ENCODE measurements at places on chromosomes 11 and 22. TPM values are rescaled to one million over a fixed set of nuclear protein-coding genes. Genes with fewer than 3 reads are reported as not detected.
A peak's percentile ranks its signal among the peaks of the same experiment; 100 is the strongest.

Gene NRGN
- total RNA-seq = 0.96 TPM

Gene KLHL35
- not detected for total RNA-seq

Gene TRIM49
- total RNA-seq = not detected

Gene NAALAD2
- total RNA-seq = 0.55 TPM

- DNase-seq = no peak
These were observed 7.0 kb upstream of the TM7SF2 start for GRCh38 chr11:65104628-65105027.

DNA sequence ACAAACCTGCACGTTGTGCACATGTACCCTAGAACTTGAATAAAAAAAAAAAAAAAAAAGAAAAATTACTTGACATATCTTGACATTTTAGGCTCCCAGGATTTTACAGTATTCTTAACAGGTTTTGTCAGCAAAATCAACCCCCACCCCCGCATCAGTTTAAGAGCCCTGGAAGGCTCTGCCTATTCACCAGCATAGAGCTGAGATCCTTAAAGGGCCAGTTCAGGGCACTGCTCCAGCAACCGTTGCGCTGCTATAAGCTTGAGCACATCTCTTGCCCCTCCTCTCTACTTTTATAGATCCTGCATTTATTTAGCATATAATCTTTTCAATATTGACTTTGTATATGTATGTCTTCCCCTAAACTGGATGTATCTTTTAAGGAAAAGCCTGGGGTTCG, 697 bp upstream of the PAFAH1B2 start:
- peak; percentile 58 for DNase-seq

DNA sequence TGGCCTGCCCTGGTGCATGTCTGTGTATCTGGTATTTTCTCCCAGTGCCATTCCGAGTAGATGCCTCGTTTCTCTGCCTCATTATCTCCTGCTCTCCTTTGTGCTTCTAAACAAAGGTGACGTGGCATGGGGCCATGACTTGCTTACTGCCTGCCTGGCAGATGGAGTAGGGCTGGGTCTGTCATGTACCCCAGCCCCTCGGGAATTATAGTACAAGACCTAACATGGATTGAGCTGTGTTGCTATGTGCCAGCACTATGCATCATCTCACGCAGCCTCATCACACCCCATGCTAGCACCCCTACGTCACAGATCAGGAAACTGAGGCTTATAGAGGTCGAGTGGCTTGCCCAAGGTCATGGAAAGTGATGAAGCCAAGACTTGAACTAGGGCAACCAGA, 88.1 kb downstream of the GALNT18 start:
- DNase-seq = no peak

GRCh38 chr11:118224511-118225188, at the start of gene JAML:
Gene JAML, minus strand, starts transcription at chr11:118225011. Its CDS starts 10,145 bp downstream, at chr11:118214866.
- peak; percentile 60 for DNase-seq

DNA sequence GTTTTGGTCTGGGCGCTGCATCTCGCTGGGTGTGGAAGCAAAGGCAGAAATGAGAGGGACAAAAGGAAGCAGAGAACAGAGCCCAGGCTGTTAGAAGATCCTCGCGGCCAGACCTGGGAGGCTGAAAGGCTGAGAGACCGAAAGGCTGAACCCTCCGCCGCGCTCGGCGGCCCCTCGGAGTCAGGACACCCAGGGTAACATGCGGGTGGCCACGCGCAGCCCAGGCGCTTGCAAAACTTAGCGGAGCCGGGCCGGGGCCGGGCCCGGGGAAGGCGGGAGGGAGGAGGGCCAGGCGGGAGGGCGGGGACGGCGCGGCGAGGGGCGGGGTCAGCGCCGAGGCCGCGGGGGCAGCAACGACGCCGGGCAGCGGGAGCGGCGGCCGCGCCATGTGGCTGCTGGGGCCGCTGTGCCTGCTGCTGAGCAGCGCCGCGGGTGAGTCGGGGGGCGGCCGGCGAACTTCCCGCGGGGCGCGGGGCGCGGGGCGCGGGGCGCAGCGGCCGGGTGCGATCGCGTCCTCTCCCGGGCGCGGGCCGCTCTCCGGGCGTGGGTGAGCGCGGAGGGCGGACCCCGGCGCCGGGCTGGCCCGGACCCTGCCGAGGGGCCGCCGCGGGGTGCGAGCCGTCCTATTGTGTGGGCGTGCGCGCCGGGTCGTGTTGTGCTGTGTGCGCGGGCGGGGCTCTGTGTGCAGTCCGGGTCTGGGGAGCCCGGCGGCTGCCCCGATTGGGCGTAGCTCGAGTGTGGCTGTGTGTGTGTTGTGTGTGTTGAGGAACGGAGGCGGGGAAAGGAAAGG, at the start of gene LDLRAD3:
Gene LDLRAD3 (plus strand): TSS at position 350 of the 790 bp plus-strand sequence. CDS start 37 bp downstream, at position 387.
- peak; percentile 69 for DNase-seq

Gene TRAPPC4
- 73.6 TPM for total RNA-seq

GRCh38 chr11:36471577-36471976, 38.5 kb downstream of the TRAF6 start:
- DNase-seq = no peak

- peak; percentile 36 for DNase-seq
These were observed 13.4 kb upstream of the NECTIN1 start for GRCh38 chr11:119742263-119742861.

DNA sequence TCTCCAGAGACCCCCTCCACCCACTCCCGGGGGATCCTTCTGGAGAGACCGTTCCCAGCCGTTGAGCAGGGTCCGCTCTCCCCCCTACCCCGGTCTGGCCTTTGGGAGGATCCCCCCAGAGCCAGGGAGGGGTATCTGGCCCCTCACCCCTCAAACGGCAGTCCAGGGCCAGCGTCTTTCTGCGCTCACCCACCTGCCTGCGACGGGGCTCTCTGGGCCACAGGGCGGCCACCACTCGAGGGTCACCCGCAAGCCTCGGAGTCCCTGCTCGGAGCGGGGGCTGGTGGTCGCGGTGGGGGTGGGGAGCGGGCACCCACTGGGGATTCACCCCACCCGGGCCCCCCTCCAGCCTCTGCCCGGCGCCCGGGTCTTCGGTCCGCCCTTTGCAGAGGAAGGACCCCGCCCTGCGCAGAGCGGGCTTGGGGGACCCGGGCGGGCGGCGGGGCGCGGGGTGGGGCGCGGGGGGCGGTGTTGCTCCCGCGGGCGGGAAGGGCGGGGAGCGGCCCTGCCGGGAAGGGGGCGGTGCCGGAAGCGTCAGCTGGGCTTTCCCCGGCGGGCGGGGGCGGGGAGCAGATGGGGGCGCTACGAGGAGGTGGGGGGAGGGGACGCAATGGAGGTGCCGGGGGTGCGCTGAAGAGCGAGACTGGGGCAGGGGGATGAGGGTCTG, 16.6 kb downstream of the CRELD2 start:
- peak; percentile 92 for DNase-seq

DNA sequence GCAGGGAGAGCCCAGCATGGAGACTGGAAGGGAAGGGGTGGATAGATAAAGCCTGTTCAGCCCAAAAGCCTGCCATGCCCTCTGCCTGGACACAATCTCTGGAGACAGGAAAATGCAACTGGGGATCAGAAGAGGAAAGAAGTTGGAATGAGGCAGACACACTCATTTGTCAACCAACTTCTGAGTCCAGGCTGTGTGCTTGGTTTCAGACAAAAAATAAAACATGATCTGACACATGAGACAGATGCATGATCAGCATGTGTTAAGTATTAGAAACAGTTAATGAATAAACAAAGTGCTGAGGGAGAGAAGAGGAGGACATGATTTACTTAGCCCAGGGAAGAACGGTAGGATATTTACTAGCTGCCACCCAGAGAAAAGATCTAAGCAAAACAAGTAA, 839 bp downstream of the LRRN4CL start:
- no peak for DNase-seq

Gene AQP11
- total RNA-seq = 10.2 TPM

- no peak for DNase-seq
These were observed 610.7 kb downstream of the OPCML start for GRCh38 chr11:132921597-132921996.

- peak; percentile 66 for DNase-seq
These were observed 15.9 kb downstream of the KCNQ1 start for GRCh38 chr11:2460540-2461252.

Gene TLCD5
- total RNA-seq = 1.5 TPM

DNA sequence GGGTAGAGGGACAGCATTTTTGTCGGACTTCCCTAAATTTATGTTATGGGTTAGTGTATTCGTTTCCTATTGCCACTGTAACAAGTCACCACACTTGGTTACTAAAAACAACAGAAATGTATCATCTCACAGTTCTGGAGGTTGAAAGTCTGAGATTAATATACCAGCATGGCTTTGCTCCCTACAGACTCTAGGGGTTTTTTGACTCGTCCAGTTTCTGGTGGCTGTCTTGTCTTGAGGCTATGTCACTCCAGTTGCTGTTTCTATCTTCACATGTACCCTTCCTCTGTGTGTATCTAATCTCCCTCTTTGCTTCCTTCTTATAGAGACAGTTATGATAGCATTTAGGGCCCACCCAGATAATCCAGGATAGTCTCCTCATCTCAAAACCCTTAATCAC, 9.1 kb upstream of the CCDC179 start:
- no peak for DNase-seq

Gene CSNK2A3
- 0.68 TPM for total RNA-seq

Gene MMP12
- not detected for total RNA-seq

Gene NCAM1
- total RNA-seq = 18.6 TPM

GRCh38 chr11:30218278-30218677, 12.5 kb upstream of the FSHB start:
- DNase-seq = no peak

DNA sequence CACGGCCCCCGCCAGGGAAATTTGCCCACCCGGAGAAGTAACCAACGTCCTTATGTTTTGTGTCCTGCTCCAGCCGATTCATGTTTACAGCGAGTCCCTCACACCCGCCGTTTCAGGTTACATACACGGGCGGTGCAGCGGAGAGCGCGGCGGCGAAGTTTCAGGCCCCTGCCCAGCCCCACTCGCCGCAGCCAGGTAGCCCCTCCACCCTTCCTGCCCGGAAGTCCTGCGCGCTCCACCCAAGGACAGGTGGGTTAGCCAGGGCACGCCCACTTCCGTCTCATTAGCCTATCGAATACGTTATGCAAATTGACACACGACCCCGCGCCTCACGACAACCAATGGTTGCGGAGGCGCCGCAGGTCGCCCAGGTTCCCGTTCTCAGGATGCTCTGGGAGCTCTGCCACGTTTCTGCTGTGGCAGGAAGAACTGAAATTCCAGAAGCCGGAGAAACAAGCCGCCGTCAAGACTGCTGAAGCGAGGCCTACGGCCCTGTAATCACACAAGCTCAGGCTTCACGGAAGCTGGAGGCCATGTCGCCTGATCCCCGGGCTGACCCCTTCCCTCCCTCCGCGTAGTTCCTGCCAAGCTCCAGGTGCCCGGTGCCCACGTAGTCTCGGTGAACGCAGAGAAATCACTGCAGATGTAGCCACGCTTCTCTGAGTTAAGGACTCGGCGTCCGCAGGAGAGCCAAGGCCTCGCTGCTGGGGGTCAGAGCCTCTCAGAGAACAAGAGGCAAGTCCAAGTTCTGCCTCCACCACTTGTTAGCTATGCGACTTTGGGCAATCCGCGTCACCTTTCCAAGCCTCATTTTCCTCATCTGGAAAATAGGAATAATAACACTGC, 22.4 kb upstream of the MYH9 start:
- DNase-seq = peak; percentile 96
